Spinal cord (tissue), 10 donors: ENCODE measurements at places on chromosomes 2 and 18. TPM values are rescaled to one million over a fixed set of nuclear protein-coding genes. Genes with fewer than 3 reads are reported as not detected.
A peak's percentile ranks its signal among the peaks of the same experiment; 100 is the strongest.

DNA sequence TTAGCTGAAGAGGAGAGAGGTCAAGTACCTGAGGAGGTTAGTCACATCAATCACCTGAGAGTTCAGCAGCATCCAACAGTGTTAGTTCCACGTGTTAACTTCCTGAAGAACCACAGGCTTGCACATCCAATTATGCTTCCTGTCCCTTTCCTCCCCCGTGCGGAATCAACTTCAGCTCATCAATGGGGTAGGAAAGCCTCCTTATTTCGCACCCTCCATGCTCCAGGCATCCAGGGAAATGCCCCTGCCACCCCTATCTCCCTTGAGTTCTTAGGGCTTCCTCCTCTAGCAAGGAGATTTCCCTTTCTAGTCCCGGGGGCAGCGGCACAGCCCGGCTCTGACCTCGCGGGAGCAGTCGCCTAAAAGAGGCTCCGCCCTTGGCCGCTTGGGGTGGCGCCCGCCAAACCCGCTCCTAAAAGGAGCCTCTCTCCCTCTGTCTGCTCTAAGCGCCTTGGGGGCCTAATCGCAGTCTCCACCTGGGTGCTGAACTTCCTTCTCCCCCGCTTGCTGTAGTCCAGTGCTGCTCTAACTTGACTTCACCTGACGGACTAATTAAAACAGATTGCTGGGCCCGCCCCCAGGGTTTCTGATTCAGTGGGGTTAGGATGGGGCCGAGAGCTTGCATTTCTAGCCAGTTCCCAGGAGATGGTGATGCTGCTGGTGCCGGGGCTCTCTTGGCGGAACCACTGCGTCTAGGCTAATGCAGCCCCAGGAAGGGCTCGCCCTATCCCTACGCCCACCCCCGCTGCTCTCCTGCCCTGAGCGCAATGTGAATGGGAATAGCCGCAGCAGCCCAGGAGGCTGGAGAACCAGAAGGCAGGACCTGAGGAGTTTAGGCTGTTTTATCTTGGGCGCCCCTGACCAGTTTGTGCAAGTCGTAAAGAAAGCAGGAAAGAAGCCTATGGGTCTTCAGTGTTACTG lies 3.4 kb upstream of the TET3 start:
- no peak for DNase-seq

DNA sequence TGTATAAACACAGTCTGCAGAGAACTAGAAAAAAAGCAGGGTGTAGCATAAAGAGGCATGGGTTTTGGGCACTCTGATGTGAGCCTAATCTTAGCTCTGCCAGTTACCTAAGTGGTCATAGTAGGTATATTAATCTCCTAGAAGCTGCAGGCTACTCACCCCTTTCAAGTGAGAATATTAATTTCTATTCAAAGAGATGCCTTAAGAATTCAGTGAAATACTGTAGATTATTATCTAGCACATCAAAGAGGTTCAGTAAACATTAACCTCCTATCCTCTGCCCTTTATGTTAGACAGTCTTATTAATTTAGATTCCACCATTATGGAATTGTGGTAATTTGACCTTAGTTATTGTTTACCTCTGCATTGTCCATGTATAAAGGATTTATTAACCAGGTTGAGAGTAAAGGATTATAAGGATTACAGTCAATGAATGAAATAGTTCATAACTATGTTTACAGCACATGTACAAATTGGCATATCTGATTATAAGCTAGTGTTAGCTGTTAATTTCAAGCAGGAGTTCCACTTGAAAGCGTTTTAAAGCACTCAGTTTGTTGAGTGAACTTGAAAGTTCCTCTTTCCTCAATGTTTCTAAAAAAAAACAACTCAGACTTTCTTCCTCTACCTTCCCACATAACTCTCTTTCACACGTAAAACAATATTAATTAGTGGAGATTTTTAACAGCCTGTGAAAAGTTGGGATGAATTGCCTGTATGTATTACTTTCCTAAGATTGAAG lies 150.6 kb upstream of the EPC2 start:
- DNase-seq, result no peak

- DNase-seq, result peak; percentile 37
Measured at GRCh38 chr18:38458698-38459097, 893.1 kb upstream of the CELF4 start.

- no peak for DNase-seq
Measured at GRCh38 chr2:205189301-205189700, 493.0 kb upstream of the NRP2 start.

IL18RAP gene
- 0.69 TPM for total RNA-seq
